ENCODE measurements at places on chromosomes 5 and 9.

- DNase-seq: no peak
Observed at GRCh38 chr9:69250681-69251080, 74.3 kb upstream of the ENTREP1 start.

GRCh38 chr9:125911861-125912644 lies 164.9 kb downstream of the PBX3 start:
- DNase-seq: no peak

GRCh38 chr9:115254287-115255180 lies 136.6 kb upstream of the TNC start:
- no peak for DNase-seq

DNA sequence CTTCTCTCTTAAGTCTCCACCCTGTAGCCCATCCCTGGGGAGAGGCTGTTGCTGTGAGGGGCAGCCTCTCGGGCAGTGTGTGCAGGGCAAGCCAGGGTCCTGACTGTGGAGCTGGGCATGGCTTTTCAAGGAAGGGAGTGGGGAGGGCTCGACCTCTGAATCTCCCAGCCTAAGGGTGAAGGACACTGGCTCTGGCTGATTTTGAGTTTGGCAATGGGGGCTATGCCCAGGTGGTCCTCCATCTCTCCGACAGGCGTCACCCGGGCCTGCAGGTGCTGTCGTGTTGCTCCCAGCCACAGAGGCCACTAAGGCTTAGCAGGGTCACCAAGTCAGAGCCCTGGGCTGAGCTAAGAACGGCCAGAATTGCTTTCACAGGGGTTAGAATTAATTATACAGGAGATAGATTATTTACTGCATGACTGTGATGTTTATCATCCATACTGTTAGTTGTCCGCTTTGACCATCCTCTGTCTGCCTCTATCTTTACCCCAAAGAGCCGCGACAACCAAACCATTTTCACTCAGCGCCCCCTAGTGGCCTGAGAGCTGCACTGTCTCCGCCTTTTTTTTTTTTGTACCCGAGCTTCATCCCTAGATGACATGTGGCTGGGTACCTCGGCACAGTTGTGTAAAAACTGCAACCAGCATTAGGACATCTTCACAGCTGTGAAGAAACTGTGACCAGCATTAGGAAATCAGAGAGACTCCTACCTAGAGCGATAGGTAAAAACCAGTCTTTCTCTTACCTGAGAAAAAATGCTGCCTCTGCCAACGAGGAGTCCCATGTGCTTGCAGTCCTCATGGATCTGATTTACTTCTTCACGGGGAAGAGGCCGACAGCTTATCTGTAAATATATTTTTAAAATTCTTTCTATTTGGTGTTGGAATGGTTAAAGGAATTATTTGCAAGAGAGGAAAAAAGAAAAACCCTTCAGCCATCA lies 44.5 kb downstream of the AGXT2 start:
- DNase-seq: no peak

GRCh38 chr5:179953987-179954386 lies 46.3 kb upstream of the TBC1D9B start:
- no peak for DNase-seq

DNA sequence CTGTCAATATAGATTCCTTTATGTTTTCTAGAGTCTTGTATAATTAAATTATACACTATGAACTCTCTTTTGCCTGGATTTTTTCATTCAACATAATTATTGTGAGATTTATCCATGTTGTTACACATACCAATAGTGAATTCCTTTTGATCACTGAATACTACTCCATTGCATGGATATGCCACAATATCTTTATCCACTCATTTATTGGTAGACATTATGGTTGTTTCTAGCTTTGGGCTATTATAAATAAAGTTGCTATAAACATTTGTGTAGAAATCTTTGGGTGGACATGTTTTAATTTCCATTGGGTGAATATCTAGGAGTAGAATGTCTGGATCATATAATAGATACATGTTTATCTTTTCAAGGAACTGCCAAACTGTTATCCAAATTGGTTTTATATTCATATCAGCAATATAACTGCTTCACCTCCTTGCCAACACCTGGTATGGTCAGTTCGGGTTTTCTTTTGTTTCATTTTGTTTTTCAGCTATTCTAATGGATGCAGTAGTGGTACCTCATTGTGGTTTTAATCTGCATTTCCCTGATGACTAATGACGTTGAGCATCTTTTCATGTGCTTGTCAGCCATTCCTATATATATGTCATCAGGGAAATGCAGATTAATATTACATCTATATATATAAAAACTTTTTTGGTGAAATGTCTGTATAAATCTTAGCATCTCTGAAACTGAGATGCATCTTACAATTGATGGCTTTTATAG lies 32.1 kb upstream of the TCF7 start:
- DNase-seq: no peak

DNA sequence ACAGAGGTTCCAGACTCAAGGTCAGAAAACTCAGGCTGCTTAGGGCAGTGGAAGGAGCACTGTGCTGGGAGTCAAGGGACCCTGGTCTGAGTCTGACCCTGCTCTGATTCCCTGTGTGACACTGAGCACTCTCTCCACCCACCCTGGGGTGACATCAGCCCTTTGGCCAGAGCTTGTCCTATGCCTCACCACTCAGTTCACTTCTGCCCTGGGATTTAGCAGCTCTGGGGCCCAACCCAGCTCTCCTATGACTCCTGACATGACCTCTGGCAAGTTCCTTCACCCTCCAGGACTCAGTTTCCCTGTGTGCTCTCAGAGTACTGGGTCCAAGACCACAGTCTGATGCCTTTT lies 63.9 kb downstream of the FAM114A2 start:
- DNase-seq: no peak

DNA sequence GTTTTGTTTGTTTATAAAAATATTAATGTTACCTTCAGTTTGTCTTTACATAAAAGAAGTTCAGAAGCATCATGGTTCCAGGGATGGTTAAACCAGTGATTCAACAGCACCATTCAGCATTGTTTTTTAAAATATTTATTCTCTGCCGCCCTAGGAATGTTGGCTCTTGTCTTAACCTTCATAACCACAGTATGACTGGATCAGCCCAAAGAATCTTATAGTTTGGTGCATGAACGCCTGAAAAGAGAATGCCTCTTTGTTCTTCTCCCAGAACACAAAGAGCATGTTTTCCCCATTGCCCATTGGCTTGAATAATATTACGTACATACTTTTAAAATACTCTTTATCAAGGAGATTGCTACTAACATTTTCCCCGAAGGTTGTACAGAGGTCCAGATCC lies 413.4 kb downstream of the ANXA1 start:
- no peak for DNase-seq

GRCh38 chr5:53368966-53369605 lies 111.3 kb upstream of the FST start:
- no peak for DNase-seq

DNA sequence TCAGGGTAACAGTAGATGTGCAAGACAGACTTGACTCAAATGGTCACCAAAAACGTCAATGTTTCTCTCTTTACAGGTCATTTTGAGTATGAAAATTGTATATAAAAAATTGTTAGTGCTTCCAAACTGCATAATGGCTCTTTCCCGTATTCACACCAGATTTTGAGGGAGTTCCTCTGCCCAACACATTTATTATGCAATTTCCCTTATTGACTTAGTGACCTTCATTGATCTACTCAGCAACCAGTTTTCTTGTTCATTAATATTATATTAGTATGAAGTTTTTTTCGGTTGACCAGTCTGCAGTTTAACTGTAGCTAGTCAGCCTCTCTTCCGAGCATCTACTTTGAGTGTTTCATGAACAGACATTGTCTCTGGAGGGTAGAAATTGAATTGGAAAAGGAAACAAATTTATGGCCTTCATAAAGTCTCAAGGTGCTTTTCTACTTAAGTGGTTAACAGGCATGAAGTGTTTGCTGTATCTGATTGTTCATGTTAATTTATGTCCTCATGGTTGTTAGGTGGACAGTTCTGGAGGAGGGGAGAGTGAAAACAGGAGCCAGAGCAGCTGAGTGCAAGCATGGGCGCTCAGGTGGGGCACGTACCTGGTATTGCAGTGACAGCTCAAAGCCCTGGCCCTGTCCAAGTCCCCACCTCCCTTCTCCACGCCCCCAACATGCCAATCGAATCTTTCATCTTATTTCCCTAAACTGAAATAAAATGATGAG lies 240.2 kb downstream of the RFK start:
- DNase-seq: no peak

DNA sequence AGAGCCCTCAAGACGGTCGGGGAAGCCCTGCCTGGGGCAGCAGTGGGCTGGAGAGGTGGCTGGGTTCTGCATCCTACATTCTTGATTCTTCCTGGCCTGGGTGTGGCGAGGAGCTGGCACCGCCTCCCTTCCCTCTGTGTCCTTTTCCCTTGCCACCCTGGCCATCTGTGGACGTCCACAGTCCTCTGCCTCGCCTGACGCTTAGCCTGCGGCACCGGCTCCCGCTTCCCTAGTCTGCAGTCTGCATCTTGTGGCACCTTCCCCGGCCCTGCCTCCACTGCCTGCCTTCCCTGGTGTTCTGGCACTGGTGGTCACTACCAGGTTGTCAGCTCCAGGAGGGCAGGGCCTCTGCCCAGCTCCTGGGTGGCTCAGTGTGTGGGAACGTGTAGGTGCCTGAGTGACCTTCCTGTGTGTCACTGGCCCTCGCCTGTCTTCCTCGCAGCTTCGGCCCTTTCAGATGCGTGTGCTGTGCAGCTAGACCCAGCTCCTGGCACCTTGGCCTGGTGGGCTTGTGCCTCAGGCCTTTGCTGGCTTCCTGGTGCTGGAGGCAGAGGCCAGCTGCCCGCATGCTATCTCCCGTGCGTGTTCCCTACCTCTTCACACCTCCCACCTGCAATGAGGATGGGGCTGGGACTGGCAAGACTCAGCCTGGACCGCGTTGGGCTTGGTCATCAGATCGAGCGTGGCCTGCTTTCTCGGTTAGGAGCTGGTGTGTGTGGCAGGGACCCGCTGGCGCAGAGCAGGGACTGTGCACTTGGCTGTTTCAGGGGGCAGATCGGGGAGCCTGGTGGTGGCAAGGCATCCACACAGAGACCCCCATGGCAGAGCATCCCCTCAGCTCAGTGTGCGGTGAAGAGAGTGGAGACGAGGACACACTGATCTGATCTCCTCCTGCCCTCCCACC lies 20.9 kb downstream of the TRAF2 start:
- no peak for DNase-seq

DNA sequence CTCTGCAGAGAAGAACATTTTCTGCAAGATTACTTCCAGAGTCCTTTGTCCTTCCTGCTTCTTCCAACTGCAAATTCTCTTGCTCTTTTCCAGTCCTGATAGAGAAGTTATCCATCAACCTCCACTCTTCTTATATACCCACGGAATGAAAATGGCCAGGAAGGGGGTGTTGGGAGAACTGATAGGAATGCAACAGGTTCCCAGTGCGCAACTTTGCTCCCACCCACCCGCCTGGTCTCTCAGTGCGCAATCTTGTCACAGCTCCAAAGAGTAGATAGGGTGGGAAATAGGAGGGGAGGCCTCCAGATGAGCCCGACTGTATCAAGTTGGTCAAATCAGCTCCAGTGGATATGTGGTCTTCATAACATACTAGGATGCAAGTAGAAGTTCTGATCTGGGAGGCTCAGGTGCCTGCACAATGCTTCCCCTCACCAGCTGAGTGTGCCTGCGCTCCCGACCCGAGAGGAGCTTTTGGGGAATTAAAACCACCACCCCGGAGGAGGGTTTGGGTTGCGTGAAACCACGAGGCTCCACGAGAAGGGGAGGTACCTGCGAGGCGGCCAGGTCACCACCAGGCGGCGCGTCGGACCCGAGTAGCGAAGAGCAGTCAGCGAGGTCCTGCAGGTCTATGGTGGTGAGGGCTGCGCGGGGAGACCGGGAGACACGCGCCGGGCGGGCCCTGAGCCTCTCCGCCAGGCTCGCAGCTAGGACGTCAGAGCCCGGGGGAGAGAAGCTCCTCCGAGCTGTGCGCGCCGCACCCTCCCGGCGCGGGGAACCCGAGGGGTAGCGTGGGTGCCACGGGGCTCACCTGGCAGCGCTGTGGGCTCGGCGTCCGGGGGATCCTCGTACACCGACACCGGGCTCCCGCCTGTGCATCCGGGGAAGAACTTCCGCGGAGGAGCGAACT lies 835 bp downstream of the MCIDAS start:
- DNase-seq: peak; percentile 62

DNA sequence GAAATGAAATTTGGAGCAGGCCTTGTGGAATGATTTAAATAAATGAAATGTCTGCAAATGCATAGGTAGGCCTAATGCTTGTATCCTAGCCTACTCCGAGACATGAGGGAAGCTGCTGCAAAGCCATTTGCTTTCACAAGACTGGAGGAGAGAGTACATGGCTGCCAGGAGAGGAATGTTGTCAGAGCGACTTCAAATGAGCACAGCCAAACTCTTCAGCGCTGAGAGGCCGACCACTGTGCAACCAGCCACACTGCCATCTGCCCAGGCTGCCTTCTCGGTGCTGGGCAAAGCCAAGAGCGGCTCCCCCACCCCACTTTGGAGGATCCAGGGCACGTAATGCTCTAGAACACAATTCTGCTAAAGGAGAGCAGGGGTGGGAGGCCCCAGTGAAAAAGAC lies 122.6 kb downstream of the RASEF start:
- no peak for DNase-seq

DNA sequence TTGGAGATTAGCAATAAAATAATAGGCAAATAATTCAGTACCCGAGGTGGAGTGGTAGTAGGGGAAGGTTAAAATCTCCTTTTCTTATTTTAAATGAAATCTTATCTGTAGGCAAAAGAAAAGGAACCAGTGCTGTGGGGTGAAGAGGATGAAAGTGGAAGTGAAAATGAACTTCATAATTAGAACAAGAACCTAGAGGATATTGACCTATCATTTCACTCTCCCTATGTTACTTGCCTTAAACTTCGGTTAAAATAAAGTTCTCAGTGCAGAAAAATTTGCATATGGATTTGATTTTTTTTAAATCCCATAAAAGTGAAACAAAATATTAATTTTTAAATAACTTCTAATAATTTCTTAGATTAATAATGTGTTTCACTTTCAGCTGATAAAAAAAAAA lies 1094.9 kb upstream of the C9orf72 start:
- DNase-seq: no peak

DNA sequence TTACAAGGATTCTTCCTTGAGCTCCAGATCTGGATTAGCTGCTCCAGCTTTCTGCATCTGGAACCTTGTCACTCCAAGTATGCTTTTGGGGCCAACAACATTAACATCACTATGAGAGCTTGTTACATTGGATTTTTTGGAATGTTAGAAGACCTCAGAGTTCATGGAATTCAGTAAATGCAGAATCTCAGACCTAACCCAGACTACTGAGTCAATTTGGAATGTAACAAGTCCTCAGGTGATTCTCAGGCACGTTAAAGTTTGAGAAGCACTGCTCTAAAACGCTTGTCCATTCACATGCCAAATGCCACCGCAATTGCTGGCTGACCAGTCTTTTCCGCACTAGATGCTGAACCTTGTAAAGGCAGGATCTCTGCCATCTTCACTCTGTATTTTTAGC lies 251.4 kb upstream of the TRIM32 start:
- no peak for DNase-seq

GRCh38 chr9:12544700-12545099 lies 148.5 kb upstream of the TYRP1 start:
- DNase-seq: no peak

- no peak for DNase-seq
Observed at GRCh38 chr5:114782869-114783268, 386.8 kb downstream of the TRIM36 start.

GRCh38 chr9:77595426-77596095 lies 52.6 kb downstream of the GNA14 start:
- no peak for DNase-seq
